ENCODE measurements at places on chromosomes 2 and 18.

DNA sequence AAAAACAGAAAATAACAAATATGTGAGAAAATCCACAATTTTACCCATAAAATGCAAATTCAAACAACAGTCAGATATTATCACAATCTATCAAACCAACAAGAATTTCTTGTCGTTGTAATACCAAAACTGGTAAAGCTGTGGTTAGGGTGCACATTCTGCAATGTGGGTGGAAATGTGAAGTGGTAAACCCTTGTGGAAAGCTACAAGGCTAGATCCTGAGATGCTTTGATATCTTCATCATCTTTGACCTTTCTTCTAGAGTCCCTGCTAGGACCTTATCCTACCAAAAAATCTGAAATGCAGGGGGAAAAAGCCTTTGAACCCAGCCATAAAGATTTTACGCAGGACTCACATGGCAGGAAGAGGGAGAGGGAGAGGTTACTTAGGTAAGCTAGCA lies 17.2 kb upstream of the ATG16L1 start:
- DNase-seq, result no peak

DNA sequence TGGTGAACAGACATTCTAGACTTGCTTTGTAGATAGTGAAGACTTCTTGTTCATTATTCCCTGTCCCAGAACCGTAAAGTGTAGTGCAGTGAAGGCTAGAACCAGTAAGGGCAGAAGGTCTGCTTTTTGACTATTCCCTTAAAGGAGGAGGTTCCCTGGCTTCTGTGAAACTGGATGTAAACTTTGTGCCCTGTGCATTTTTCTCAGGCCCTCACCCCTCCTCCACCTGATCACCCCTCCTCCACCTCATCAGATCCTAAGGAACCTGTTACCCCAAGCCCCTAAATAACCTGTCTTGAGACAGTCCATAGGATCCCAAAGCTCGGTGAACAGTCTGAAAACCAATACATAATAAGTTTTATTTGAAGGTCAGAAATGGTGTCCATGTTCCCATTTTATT lies 33.7 kb downstream of the SFT2D3 start:
- no peak for DNase-seq

DNA sequence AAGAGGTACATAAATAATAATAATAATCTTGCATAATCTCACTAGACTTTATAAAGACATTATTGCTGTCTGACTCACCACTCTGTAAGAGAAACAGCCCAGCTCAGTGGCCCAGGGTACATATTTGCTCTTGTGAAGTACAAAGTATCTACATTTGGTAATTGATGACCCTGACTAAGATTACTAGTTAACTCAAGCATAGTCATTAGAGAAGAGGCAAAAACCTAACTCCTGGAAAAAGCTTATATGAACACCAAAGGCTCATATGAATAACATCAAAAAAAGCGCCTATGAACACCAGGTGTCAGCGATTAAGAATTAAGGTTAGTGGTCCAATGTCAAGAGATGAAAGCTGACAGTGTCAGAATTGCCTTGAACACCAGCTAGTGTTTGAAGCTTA lies 38.4 kb downstream of the RAD51AP2 start:
- no peak for DNase-seq

DNA sequence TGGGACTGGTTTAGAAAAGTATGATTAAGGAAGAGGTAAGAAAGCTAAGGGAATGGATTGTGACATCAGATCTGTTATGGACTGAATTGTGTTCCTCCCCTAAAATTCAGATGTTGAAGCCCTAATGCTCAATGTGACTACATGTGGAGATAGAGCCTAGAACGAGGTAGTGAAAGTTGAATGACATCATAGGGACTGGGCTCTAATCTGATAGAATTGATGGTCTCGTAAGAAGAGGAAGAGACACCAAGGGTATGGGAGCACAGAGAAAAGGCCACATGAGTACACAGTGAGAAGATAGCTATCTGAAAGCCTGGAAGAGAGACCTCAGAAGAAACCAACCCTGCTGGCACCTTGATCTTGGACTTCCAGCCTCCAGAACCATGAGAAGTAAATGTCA lies 178.3 kb downstream of the TRIB2 start:
- no peak for DNase-seq

DNA sequence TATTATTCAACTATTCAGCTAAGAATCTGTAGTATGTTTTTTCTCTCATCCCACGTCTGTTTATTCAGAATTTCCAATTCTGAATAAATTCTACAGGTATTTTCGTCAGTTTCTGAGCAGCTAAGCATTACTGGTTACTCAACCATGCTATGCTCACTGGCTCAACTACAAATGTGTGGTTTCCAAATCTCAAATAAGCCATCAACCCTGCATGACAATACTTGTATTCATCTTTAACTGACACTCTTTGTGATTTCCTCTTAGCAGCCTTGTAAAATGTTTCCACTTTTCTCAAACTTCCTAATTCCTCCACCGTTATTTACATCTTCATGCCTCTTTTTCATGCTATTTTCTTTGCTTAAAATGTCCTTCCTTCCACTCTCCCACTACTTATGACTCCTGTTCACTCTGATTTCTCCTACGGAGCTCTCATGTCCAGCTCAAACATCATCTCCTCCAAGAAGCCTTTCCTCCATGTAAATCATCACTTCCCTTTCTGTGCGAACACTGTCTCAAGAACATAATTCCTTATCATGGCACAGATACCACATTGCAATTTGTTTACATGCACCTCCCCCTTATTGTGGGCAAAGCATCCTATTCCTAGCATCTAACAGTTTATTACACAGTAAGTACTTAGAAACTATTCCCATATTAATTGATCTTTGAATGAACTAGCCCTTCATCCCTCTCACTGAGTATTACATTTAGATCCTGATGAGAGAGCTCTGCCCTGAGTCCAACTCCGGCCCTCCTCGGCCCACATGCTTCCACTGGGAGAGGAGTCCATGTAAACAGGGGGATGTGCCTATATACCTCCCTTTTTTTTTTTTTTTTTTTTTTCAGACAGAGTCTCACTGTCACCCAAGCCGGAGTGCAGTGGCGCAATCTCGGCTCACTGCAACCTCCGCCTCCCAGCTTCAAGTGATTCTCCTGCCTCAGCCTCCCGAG lies 10.5 kb downstream of the CCDC88A start:
- DNase-seq, result no peak

GRCh38 chr2:122236152-122236874 lies 480.9 kb downstream of the TSN start:
- DNase-seq, result no peak

GRCh38 chr2:7835151-7835550 lies 846.7 kb upstream of the ID2 start:
- DNase-seq, result no peak

DNA sequence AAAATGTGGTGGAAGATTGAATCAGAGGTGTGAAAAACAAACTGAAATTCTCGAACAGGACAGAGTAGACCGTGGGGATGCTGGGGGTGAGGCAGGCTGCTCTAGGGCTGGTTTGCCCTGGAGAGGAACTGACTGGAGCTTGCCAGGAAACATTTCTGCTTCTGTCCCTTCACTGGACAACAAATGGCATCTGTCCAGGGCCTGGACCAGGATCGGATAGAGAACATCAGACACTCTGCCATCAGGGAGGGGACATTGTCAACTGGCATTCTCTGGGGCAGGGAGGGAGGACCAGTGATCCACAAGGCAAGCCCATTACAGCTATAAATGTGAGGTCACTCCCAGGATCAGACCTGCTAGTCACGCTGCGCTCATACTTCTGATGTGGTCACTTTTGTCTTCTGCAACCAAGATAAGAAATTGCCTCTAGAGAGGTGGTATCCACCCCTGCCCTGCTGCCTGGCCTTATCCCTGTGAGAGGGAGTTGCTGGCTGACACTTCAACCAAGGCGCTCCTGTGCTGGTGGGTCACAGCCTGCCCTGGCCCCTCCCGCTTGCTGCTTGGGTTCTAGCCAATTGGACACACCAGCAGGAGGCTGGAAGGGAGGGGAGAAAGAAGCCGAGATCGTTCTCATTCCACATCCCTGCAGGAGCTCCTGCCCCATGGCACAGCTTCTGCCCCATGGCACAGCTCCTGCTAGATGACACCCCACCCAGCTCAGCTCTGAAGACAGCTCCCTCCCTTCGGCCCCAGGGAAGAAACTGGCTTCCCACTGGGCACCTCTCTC lies 8.7 kb downstream of the NPPC start:
- no peak for DNase-seq

DNA sequence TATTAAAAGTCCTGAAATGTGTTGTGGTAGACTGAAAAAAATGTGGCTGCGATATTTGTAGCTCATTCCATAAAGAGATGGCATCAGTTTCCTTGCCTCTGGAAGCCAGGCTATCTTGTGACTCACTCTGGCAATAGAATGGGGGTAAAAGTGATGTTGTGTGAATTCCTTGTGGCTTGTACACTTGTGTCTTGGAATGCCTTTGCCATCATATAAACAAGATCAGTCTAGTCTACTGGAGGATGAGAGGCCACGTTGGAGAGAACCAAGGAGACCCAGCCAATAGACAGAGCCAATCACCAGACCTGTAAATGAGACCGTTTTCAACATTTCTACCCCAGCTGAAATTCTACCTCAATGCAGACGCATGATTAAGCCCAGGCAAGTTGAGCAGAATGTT lies 254.1 kb downstream of the TRIB2 start:
- DNase-seq, result no peak

- DNase-seq, result no peak
These were observed 29.4 kb downstream of the SH3YL1 start for GRCh38 chr2:234421-234820.

- no peak for DNase-seq
These were observed 61.1 kb upstream of the RND3 start for GRCh38 chr2:150548527-150548926.

DNA sequence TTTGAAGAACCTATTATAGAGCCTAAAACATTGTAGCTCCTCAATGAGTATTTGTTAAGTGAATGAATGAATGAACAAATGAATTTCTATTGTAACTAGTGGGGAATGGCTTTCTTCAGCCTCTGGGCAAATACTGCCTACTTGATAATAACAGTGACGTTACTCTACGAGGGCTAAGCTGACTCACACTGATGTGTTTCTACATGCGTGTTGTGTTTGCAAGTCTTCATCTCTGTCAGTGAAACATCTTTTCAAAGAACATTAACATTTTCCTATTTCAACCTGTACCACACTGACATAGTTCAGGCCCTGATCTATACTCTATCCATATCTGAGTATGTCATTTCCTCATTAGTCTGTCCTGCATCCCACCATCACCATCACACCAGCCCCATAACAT lies 319.9 kb upstream of the ACVR2A start:
- DNase-seq, result no peak

DNA sequence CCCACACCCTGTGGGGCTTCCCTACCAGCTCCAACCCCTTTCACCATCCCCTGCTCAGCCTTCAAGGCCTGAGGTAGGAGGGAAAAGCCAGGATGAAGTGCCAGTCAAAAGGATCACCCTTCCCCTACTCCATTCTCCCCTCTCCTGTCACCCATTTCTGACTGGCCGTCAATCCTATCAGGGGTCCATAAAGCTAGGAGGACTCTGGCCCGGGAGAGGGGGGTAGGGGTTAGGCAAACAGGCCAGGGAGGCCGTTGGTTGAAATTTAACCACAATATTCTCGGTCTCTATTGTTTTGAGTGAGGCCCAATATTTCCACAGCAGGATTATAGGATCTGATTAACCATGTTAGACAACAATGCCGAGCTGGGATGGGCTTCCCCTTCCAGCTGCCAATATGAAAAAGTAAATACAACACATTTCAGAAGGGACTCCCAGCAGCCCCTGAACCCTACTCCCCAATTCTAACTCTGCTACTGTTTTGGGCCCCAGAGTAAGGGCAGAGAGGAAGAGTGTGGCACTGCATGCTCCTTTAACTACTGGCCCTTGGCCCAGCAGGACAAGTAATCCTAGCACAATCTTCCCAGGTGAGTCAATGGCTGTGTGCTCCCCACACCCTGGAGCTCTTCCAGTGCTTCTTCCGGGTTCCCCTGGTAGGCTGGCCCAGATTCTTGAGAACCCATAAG lies 10.6 kb upstream of the IHH start:
- no peak for DNase-seq

DNA sequence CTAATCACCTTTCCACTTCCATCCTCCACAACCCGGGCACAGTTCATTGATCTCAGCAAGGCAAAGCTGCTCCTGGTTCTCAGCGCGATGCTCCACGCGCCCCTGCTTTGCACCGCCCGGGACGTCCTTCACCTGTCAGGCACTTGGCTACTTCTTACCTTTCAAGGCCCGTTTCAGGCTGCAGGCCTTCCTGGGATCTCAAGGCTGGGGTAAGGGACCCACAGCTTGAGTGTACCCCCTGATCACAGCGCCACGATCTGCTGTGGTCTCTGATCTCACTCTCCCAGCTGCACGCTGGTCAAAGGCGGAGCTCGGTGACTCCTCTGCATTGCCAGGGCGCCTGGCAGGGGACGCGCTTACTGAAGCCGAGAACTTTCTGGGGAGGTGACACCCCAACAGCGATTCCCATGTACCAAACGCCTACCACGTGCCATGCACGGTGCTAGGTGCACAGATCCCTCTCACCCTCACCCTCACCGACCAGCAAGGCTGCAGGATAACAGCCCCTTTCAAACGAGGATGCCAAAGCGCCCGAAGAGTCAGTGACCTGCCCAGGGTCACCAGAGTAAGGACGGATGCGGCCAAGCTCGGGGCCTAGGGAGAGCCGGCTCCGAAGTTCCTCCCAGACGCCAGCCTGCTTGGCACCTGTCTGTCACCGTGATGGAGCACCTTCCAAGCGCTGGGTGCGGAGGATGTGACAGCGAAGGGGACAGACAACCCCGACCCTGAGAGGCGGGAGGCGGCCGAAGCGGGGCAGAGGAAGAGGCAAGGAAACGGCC lies 818 bp downstream of the ITGB1BP1 start:
- peak; percentile 59 for DNase-seq

GRCh38 chr2:217794133-217794986 lies 208.4 kb downstream of the TNS1 start:
- DNase-seq, result no peak

DNA sequence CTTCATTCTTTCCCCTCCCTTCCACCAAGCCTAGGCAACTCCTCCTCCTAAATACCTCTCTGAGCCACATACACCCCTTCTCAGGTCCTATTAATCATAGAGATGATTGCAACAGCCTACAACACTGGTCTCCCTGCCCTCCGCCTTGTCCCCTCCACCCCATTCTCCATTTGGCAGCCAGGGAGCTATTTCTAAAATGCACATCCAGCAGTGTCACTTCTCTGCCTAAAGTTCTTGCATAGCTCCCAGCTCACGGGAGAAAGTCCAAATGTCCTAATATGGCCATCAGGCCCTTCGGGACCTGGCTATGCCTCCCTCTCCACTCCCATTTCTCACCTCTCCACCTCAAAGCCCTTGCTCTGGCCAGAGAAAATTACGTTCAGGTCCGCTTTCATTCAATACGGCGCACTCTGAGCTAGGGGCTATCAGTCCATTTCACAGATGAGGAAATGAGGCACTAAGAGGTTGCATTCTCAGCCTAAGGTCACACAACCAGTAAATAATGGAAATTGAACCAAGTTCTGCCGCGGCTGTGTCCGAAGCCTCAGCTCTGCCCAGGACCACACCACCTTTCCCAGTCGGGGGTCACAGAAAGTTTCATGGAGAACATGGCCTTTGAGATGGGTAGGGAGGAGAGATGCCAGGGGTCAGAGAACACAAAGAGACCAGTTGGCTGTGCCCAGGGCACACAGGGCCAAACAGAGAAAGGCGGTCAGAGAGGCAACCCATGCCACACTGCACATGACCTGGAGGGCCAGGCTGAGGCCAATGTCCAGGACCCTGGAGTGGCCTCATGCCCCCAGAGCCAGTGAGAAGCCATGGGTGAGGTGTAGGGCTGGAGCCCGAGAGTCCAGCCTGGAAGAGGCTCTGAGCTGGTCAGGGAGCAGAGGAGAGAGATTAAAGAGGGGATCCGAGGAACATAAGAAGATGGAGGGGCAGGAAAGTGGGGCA lies 72.8 kb downstream of the TNS1 start:
- DNase-seq, result no peak

Data from B cell (primary cell).